ENCODE measurements at places on chromosomes 3 and 15.

DNA sequence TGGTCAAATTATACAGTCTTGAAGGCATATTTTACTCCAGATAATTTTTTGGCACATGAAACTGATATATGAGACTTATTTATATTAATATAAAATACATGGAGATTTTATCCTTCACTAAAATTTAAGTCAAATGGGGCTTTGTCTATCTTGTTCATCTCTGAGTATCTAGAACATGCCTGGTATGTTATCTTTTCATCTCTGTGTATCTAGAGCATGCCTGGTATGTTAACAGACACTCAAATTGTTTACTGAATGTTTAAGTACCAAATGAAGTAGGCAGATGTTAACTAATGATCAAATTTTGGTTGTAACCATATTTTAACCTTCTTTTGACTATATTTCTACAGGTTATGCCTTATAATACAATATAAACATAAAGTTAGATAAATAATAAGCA is 7.7 kb downstream of the GTF2A2 start:
- DNase-seq: no peak

DNA sequence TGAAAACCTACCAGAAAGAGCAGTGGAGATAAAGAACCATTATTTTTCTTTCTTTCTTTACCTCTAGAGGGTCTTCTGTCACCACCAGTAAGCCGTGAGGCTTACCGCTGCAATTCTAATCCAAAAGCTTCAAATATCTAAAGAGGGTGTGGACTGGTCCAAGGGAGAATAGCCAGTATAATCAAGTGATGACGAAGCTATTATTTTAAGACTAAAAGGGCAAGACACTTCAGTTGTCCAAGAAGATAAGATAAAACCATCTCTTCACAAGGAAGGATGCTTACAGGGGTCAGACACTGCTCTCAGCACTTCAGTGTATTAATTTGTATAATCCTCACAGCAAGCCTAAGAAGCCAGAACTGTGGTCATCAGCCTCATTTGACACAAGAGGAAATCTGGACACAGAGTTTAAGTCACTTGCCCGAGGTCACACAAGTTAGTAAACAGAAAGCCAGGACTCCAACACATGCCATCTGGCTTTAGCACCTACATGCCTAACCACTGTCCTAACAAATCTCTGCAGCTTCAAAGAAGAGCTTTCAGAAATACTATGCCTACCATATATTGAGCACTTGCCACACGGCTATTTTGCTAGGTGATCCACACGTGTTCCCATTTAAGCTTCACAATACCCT is 14.6 kb downstream of the HDC start:
- no peak for DNase-seq

DNA sequence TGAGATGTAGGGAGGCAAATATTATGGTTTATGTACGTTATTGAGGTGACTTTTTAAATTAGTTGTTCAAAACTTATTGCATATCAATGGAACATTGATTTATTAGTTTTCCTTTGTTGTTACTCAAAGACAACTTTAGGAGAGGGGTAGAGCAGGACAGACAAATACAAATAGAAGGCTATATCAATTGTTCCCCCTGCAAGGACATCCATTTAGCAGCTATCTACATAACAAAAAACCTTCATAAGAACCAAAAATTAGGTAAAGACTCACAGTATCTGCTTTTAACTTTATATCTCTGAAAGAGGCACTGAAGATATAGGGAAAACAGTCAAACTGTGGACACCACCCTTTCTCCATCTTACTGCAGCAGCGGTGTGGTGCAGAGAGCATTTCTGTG is 958.8 kb downstream of the DIPK2A start:
- DNase-seq: no peak

- DNase-seq: no peak
Observed at GRCh38 chr3:117618462-117618861, 908.9 kb downstream of the TUSC7 start.

DNA sequence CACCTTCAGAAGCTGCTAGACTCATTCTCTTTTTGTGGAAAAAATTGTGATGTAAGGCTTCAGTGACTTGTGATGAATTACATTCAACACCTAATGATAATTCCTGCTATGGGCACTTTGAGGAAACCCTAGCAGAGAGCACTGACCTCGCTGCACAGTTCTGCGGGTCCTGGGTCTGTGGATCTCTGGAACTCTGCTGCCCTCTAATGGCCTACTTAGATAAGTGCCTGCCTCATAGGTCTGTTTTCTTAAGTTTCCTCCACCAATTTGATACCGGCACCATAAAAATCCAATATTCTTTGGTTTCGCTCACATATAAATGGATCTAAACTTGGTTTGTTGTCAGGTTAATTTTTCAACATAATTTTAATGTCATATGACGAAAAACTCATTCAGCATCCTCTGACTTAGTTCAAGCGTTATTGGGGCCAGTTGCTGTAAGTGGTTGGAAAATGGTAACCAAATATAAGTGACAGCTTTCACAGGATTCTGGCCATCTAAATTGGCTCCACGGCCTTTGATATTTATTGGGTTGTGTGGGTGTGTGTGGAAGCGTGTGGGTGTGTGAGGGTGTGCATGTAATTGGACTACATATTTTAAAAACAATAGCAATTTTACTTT is 10.4 kb downstream of the SLITRK3 start:
- no peak for DNase-seq

GRCh38 chr15:90465140-90465929 is 64.4 kb upstream of the CRTC3 start:
- no peak for DNase-seq

GRCh38 chr15:50355980-50356379 is 982 bp upstream of the GABPB1 start:
- no peak for DNase-seq

DNA sequence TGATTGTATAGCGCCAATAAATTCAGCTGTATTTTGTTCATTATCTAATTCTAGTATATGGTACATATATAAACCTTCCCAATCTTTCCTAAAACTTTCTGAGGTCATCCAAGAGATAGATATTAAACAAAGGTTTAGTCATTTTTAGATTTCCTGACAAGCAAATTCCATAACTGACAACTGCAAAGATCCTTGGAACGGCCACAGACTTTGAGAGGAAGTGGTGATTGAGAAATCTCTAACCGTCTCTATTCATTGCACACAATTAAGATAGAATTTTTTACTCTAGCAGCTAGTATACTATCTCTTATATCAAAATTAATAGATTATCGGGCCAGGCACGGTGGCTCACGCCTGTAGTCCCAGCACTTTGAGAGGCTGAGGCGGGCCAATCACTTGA is 4.7 kb downstream of the CSNK1G1 start:
- no peak for DNase-seq

- DNase-seq: no peak
Observed at GRCh38 chr15:70802629-70803028, 39.3 kb upstream of the UACA start.

GRCh38 chr15:90711842-90712241 is 5.3 kb upstream of the BLM start:
- no peak for DNase-seq

DNA sequence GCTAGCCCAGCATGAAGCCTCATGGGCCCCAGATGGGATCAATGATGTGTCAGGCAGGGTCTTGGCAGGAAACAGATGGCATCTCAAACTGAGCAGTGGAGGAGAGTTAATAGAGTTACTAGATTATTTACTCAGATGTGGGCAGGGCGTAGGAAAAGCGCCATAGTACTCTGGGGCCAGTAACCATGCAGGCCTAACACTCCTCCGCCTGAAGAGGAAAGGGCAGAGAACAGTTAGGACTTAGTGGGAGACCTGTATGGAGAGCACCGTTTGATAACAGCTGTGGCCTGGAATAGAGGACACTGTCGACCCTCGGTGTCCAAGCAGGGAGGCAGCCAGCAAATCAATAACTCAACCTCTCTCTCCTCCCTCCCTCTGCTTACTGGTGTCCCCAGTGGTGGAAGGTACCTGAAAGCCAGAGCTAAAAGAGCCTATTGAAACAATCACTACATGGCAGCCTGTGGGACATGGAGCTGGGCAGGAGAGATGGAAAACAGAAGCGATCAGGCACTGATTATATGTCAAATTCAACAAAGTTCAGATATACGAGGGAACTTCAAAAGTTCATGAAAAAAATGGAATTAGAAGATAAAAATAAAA is 111.4 kb upstream of the CCNL1 start:
- DNase-seq: no peak

DNA sequence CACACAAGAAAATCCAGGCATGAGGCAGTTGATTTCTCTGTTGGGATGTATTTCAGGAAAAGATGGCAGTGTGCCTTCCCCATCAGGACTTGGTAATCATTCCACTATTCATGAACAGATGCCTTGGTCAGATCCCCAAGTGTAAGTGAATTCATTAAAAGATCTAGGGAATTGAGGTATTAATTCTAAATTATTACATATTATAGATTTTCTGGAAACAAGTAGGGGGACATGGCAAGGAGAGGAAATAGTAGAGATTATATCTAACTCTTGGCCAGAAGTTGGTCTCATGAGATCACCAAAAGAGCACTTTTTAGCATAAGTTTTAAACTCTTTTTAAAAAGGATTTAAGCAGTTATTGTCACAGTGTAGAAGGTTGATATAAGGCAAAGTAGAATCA is 74.4 kb upstream of the MDFIC2 start:
- no peak for DNase-seq

DNA sequence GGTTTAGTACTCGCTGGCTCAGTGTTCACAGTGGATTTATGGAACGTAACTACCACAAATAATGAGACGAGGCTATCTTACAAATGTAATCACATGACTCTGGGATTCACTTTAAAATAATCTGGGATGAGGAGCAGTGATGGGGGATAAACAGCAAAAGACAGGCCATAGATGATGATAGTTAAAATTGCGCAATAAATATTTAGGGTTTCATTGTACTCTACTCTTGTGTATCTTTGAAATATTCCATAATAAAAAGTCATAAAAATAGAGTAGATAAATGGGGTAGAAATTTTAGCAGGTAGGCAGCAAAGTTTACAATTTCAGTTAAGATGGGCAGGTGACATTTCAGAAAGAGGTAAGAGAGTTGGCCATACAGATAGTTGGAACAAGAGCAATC is 196.6 kb downstream of the KCNMB2 start:
- DNase-seq: no peak

DNA sequence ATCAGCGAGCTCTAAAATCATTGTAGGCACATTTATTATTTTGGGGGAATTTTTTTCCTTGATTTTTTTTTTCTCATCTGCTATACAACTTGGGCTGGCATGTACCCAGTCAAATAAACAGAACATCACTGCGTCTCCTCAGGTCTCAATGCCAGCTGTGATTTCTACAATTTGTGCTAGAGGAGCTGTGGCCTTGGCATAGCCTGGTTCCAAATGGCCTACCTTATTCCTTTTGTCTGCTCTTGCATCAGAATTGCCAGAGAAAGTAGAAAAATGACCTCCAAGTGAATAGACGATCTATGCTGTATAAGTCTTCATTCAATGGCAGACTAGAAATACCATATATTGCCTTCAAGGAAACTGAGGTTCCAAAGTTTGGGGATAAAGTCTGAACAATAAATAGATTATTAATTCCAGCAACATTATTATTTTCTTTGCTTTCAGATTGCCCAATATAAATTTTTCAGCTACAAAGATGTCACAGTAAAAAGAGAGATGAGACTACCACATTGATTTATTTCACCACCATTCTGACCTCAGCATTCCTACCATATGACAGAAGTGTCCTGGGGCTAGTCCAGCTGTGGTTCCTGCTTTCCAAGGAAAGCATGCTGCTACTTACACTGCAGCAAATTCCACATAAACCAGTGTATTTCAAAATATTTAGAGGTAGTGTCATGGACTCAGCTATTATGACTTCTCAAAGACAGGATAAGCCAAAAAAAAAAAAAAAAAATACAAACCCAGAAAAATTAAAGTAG is 493.9 kb upstream of the ZNF385D start:
- DNase-seq: no peak

DNA sequence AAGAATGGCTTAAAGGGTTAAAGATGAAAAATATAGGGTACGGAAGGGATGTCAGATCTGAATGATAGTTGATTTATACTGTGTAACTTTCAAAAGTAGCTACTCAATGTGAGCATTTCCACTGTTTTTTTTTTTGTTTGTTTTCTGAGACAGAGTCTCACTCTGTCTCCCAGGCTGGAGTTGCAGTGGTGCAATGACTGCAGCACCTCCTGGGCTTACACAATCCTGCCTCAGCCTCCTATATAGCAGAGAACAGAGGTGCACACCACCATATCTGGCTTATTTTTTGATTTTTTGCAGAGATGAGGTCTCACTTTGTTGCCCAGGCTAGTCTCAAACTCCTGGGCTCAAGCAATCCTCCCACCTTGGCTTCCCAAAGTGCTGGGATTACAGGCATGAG is 9.9 kb upstream of the PXK start:
- no peak for DNase-seq

DNA sequence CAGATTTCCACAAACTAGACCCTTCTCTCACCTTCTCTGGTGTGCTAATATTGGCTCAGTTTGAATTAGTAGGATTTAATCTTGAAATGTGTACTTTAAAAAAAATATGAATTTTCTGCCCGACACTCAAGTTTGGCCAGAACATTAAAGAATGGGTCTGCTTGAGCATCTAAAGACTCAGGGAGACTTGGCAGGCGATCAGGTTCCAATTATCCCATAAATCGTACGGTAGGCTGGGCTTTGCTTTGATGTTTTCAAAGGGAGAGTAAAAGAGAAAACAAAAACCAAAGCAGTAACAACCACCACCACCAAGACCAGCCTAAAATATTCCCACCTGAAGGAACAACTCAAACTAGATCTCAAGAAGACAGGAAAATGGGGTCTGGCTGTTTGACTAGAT is 230.8 kb downstream of the EBLN2 start:
- DNase-seq: no peak

DNA sequence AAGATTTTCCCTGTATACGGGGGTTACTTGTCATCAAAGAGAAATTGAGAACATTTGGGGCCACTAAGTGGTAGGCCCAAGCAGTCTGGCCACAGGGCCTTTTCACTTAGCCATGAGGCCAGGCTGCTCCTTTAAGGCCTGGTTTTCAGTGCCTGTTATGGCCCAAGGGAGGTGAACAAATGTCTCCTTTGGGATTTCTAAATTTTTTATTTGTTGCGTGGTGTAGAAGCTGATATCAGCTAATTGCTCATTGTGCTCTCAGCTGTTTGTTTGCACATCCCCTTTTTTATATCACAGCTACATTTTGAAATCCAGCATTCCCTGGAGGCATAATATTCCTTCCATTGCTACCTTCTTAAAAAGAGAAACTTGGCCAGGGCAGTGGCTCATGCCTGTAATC is 48.5 kb downstream of the RLBP1 start:
- DNase-seq: no peak

GRCh38 chr3:13493867-13494441 is 13.8 kb downstream of the HDAC11 start:
- DNase-seq: no peak

- no peak for DNase-seq
Observed at GRCh38 chr3:25442486-25442885, 14.4 kb downstream of the RARB start.

DNA sequence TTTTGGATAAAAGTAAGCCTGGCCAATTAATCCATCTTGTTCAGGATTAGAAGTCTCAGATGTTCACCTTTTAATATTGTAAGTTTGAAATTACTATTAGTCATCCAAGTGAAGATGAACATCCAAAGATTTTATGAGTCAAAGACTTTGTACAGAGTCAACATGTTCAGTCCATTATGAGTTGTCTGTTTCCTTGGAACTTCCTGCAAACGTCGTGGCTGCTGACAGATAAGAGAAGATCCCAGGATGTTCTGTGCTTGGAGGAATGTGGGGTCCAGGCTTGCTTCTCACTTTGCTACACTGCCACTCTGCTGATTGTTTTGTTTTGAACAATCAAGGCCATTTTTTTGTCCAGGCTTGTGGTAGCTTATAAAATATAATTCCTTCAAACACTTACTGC is 74.3 kb upstream of the SLCO2A1 start:
- DNase-seq: no peak

GRCh38 chr3:36714343-36715086 is 49.8 kb downstream of the DCLK3 start:
- DNase-seq: no peak
